ENCODE measurements at places on chromosomes 6 and 20.

DNA sequence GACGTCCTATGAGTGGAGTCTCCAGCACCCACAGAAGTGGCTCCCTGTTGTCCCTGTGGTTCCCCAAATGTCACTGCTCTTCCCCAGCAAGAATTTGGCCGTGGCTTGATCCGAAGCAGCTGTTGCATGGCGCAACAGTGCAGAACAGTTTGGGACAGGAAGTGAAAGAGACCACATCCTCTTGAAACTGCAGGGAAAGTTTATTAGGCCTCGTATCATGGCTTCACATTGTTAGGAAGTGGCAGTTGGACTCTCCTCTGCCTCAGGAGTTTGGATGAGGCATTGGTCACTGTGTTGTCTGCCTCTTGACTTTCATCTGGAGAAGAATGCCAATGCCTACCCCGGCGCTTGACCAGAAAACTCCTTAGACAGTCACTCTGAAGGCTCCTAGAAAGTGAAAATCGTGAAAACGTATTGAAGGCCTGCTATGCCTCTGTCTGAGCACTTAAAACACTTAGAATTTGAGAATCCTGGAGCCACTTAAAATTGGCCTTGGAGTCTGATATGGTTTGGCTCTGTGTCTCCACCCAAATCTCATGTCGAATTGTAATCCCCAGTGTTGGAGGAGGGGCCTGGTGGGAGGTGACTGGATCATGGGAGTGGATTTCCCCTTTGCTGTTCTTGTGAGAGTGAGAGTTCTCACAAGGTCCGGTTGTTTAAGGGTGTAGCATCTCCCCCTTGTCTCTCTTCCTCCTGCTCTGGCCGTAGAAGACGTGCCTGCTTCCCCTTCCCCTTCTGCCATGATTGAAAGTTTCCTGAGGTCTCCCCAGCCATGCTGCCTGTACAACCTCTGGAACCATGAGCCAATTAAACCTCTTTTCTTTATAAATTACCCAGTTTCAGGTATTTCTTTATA lies 334.9 kb upstream of the JARID2 start:
- peak; percentile 31 for DNase-seq

DNA sequence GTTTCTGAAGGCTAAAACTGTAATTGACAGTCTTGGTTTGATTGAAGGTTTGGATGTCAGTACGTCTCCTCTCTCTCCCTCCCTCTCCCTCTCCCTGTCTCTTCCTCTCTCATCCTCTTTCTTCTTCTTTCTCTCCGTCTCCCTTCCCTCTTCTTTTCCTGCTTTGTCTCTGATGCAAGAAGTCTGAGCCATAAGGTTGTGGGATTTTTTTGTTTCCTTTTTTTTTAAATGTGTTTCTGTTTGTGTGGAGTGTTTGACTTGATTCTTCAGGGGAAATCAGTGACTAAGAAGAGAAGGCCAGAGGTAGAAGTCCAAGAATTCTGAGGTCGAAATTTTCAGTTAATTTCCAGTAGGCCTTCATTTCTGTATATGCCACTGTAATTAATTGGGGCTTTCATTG lies 111.9 kb downstream of the FOXO3 start:
- DNase-seq: no peak

DNA sequence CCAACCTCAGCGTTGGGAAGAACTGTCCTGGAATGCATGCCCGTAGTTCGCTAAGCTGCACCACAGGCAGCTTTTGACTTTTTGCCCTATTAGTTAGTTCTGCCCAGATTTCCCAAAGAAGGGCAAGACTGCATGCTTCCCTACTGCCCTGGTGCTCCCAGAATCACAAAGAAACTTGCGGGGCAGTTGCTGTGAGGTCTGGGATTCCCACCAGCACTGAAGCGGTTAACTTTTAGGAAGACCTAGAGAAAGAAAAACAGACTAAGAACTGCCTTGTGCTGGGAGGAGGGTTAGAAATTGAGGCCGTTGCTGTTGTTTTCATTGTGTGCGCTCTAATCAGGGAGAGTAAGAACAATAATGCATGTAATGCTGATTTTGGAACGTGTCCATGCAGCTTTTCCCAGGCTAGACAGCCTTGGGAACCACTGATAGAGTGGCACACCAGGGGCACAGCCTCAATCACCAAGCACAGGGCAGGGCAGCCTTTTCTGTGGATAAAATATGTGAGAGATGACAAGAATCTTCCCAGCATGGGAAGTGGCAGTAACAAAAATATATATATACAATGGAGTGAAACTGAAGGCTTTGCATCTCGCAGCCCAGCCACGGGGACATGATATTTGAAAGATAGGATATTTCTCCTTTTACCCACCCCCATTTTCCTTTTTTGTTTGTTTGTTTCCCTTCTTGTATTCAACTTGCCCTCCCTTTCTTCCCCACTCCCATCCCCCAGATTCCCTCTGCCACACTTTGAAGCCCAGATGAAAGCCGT lies 137.7 kb upstream of the HEY2 start:
- no peak for DNase-seq

GRCh38 chr6:4355241-4355640 lies 219.9 kb upstream of the ECI2 start:
- no peak for DNase-seq

- no peak for DNase-seq
These were observed 954.0 kb upstream of the MAN1A1 start for GRCh38 chr6:120303527-120303926.

DNA sequence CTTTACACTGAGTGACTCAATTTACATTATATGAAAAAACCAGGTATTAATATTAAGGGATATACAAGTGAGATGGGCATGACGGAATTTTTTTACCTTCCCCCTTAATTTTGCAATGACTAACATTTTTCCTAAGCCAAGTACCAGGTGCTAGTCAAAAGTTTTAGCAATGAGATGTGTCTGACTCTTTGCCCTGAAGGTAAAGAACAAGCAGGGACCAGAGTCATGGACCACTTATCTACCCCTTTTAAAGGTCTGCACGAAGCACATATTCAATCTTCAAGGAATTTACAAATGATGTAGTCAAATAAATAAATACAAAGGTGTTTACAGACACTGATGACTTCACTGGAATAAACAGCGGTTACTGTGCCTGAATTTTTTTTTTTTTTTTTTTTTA lies 1.4 kb downstream of the GLO1 start:
- DNase-seq: no peak

DNA sequence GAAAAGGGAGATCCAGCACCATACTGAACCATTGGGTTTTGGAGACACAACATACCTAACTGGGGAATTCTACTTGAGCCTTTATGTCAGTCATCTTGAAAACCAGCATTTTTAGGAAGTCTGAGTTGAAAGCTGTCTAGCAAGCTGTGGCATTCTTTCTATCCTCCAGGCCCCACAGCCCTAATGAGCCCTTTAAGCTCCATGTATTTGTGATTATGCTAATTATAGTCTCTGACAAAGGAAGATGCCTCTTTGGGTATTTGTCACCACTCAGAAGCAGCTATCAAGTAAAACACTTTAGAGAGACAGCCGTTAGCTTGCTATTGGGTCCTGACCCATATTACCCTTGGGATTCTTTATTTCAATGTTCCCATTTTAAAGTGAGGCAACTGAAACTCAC lies 159.5 kb upstream of the MANEA start:
- no peak for DNase-seq

GRCh38 chr6:147065786-147066185 lies 138.4 kb upstream of the STXBP5 start:
- DNase-seq: no peak

- no peak for DNase-seq
These were observed 73.3 kb upstream of the TOP1 start for GRCh38 chr20:40955326-40955725.

GRCh38 chr6:156449128-156449527 lies 328.1 kb upstream of the ARID1B start:
- DNase-seq: no peak

DNA sequence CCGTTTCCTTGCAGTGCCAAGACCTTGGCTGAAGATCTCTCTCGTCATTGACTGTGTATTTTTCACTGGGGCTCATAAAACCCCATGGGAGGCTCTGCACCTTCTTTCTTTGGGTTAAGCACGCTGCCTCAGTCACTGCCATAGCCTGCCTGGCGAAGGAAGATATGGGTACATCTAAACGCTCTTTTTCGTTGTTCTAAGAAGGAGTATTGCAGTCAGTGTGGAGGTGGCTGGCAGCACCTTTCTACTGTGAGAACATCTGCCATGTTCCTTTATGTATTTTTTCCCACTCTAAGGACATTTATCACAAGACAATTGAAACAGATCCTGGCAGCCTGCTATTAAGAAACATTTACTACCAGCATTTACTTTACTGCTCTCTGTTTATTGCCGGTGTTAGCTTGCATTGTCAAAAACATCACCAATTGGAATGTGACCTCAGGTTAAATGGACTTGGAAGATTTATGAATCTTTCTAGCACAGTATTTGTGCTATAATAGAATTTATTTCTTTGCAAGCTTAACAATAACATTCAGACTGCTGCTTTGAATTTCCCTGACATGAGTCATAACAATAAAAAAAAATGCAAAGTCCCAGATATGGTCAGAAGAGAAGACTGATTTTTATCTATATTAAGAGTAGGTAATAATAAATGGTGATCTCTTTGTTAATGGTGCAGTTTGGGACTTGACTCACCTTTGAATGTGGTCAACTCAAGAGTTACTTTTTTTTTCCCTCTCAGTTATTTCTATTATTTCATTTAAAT lies 62.2 kb upstream of the CLDN20 start:
- no peak for DNase-seq

DNA sequence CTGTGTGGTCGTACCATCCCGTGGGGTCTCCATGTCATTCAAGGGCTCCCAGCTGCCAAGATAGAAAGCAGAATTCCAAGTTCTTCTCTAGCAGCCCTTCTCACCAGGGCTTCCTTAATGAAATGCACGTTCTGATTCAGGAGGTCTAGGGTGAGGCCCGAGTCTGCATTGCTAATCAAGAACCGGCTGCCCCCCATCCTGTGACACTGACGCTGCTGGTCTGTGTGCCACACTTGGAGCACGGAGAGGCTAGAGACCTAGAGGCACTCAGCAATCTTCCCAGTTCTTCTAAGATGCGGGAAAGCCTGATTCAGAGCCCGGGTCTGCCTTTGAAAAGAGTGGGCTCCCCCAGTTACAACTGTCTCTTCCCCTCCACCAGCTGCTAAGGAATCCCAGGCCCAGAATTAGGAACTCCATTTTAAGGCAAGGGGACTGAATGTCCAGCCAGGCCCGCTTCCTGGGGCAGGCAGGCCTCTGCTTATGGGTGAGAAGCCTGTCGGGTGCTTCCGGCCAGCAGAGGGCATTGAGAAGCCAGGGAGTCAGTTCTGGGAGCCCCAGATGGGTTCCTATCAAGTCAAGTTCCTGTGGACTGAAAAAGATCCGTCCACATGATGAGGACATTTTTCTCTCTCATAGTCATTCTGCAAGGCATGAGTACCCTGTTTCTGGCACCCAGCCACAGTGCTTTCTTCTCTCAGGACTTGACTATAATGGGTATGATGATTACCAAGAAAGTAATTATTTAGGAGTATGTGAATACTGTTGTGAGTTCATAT lies 69.8 kb upstream of the RIN2 start:
- DNase-seq: no peak

DNA sequence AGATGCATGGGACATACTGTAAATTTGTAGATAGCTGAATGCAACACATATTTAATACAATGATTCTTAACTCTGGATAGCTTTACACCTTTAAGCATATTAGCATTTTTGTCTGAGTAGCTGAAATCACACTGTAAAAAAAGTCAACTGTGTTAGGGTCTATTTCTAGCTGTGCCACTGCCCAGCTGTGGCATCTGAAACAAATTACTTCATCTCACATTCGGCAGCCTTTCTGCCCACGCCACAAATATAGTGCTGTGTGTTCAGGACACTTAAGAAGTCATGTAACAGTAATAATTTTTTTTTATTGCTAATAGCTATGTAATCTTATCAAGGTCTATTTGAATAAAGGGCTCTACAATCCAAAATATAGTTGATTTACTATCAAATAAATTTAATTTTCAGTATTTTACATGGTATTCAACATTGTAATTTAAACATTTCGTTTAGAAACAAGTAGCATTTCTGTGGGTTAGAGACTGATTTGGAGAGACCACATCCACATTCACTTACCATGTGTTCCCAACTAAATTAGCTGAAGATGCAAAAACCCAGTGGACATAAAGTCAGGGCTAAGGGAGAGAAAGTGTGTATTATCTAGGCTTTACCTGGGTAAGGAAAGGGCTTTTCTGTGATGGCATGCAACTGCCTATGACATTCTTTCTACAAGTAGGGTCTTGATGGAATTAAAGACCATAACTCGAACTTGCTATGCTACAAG lies 276.7 kb downstream of the PLCB1 start:
- no peak for DNase-seq

GRCh38 chr20:6061544-6061943 lies 7.7 kb upstream of the LRRN4 start:
- DNase-seq: no peak

DNA sequence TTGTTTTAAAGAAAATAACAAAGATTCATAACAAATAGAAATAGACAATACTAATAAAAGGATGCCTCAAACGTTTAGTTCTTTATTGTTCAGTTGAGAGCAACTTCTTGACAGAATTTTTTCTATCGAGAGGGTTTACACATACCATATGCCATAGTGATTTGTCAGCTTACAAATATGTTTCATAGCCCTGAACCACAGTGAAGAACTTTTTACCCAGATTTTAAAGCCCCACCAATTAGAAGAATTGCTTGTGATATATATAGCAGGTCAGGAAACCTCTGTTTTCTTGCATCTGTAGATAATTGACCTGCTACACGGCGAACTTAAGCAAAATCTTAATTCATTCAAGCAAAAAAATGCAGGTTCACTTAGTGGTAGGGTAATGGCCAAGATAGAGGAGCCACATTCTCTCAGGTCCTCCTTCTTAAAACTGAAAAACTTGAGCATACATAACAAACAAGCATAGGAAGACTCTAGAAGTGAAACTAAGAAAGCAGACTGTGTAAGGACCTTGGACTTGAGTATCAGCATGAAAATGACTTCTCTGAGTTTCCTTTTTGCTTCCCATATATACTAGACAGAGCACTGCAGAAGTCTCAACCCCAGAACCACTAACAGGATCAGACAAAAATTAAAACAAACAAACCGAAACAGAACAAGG lies 39.5 kb downstream of the CRISP1 start:
- DNase-seq: no peak
